ENCODE measurements at places on chromosomes 3 and 15. TPM values are rescaled to one million over a fixed set of nuclear protein-coding genes. Genes with fewer than 3 reads are reported as not detected.

- DNase-seq: no peak
These were observed 13.1 kb downstream of the RASA2 start for GRCh38 chr3:141499965-141500364.

DNA sequence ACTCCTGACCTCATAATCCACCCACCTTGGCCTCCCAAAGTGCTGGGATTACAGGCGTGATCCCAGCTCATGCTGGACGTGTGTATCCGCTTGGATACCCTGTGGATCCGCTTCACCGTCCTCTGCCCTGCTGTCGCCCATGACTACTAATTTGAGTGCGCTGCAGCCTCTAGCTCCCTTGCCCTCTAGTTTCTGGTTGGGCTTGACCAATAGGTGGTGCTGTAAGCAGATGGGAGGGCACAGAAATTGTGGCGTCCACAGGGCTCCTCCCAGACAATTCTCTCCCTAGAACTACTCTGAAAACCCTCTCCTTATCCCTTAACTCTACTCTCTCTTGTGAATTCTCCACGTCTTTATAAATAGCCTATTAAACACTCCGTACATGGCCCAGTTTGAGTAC is 36.2 kb downstream of the ZPLD1 start:
- DNase-seq: no peak

DNA sequence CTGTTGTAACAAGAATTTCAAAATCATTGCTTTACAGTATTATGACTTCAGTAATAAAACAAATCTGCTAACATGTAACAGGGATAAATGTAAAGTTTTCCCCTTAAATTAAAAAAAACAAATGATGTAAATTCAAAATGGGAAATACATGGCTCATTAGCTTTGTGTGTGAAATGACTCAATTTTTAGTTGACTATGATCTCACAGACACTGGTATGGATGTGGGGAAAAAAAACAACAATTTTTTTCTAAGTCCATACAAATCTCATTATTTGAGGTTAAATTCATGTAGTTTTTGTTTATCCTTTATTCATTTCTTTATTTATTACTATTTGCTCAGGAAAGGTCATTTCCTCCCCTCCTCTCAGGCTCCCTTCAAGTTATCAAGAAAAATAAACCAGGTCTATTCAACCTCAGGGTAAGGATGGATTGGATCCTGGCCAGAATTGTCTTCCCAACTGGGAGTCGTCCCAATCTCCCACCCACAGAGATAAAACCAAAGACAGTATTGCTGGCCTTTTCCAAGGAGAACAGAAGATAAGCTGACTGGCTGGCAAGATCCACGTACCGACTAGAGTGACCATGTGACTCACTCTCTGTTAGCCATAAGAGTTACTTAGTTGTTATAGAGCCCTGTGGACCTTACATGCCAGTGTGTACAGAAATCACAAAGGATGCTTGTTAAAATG is 373.3 kb downstream of the GAP43 start:
- DNase-seq: no peak

DNA sequence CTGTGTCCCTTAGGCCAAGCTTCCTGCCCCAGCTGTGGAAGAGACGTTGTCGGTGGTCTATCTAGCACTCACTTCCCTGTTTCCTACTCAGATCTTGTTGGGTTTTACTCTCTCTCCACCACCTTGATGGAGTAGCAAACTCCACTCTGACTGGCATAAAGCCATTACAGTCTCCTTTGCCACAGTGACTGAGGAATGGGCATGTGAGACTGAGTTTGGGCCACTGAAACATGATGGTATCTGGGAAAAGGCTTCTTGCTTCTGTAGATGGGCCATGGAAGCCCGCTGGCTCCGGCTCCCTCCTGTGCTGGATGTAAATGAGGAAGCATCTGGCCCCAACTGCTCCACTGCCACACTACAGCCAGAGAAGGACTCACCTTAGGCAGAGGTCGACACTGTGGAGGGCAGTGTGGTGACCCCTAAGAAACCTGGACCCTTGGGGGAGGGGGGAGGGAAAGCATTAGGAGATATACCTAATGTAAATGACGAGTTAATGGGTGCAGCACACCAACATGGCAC is 9.4 kb upstream of the CAMK1 start:
- DNase-seq: no peak

DNA sequence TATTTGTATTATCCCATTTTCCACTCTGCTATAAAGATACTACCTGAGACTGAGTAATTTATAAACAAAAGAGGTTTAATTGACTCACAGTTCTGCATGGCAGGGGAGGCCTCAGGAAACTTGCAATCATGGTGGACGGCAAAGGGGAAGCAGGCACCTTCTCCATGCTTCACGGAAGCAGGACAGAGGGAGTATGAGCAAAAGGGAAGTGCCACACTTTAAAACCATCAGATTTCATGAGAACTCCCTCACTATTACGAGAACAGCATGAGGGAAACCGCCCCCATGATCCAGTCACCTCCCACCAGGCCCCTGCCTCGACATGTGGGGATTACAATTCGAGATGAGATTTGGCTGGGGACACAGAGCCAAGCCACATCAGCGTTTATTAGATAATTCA is 172.8 kb downstream of the NR2F2 start:
- DNase-seq: no peak

DNA sequence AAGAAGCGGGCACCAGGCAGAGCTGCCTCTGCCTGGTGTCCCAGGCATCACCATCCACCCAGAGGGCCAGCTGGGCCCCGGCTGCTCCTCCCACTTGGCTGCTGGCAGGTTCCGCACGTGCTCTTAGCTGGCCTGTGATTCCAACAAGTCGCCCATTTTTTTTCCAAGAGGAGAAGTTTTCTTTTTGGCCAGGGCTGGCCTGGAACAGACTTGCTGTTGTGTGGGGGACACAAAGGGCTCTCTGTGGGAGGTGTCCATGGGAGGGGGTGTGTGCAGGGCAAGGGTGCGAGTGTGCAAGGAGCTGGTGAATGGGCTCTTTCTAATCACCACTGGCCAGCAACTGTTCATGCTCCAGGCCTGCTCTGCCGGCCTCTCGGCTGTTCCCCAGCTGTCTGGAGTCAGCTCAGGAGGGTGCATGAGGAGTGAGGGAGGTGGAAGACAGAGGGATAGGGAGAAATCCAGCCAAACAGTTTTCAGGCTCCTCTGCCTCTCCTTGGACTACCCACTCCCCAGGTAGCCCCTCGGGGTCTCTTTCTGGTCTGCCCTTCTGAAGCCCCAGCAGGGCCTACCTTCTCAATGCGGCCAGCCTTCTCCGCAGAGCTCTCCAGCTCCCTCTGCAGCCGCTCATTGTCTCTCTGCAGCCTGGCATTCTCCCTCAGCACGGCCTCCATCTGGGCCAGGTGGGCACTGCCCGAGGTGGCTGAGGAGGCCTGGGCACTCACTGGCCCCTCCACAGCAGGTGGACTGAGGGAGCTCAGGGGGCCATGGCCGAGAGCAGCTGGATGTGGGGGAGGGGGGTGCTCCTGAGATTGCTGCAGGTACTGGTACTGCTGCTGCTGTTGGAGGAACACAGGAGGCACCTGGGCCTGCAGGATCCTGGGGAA is 7.1 kb downstream of the AMOTL2 start:
- peak; percentile 46 for DNase-seq

DNA sequence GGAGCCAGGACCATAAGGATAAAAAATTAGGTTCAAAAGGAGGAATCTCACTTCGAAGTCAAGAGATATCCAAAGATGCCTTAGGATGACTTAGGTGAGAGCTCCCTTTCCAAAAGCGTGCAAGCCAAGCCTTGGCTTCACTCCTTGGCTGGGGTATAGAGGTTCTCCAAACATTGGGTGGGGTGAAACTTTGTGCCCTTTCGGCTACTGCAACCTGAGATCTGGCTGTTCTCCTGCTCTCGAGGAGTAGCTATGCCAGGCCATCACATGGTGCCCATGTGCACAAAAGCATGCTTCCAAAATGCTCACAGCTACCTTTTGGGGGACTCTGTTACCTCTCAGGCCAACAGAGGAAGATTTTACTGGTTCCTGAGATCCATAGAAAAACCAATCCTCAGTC is 373.8 kb downstream of the EPHB1 start:
- DNase-seq: no peak

DNA sequence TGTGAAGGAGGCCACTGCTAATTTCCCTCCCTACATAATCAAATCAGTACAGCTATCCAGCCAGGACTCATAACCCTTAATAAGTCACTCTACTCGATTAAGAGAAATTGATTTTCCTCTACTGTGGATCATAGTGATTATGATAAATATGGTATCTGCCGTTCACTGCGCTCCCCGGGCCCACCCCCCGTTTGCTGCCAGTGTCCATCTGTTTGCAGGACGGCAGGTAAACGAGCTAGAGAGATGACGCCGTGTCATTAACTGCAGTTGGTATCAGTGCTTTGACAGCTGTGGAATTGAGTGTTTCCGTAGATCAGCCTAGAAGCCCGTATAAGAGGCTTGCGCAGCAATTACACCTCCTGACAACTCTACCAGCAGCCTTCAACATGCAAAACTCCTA is 94.9 kb downstream of the ROBO2 start:
- DNase-seq: no peak

- DNase-seq: no peak
These were observed 8.4 kb upstream of the BCL2L10 start for GRCh38 chr15:52121006-52121405.

DNA sequence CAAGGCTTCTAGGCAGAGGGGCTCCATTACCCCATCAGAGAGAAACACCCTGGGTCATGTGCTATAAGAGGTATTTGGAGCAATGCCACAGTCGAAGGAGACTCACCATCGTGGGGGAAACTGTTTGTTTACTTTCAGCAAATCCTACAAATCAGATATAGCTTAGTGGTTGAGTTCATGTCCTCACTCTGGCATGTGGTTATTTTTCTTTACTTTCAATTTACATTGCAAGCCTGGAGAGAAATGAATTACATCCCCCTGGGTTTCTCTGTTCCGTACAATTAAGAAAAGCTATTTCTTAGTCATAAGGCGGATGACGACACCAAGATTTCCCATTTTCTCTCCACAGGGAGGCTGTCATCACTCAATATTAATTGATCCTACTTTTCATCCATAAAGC is 36.9 kb downstream of the RFTN1 start:
- peak; percentile 51 for DNase-seq

DNA sequence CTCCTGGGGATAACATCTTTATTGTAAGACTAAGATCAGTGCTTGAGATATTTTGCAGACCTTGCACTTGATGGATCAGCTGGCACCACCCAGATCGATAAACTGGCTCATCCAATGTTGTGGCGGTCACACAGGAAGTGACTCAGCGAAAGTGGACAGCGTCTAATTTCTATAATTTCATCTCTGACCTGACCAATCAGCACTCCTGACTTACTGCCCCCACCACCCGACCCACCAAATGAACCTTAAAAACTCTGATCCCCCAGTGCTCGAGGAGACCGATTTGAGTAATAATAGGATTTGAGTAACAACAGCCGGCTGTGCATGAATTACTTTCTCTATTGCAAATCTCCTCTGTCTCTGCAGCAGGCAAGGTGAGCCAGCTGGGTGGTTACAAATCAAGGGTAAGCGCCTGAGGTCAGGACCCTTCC is 62.7 kb upstream of the RNU6-1 start:
- DNase-seq: no peak

DNA sequence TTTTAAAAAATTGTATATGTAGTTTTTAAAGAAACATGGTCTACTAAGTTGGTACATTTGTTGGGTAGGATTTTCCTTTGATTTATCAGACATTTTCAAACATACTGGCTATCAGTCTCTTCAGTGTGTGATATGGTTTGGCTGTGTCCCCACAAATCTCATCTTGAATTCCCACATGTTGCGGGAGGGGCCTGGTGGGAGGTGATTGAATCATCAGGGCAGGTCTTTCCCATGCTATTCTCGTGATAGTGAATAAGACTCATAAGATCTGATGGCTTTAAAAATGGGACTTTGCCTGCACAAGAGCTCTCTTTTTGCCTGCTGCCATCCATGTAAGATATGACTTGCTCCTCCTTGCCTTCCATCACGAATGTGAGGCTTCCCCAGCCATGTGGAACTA is 121.9 kb downstream of the ABI3BP start:
- DNase-seq: no peak

DNA sequence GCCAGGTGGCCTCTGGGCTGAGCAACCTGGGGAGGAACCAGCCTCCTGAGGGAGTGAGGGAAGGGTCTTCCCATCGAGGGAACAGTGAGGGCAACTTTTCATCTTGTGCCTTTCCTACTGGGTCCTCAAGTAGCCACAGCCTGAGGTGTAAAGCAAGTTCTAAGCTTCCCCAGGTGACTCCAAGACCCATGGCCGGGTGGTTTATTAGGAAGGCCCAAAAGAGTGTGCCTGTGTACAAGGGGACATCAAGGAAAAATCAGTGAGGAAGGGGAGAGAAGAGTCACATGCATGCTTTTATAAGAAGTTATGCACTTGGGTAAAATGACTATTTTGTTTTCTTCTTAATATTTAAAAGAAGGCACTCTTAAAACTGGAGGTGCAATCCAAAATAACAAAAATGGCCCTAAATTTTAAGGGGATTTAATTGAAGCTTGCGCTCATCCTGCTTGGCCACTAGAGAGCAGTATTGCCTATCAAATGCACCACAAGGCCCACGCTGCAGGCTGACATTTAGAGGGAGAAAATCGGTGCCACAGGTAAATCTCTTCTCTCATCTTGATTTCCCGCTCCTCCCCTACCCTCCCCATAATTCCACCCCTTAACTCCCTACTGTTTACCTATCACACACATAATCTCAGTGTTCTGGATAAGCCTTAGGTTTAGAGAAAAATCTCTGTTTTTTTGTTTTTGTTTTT is 6.7 kb downstream of the NANOGP8 start:
- DNase-seq: peak; percentile 30

DNA sequence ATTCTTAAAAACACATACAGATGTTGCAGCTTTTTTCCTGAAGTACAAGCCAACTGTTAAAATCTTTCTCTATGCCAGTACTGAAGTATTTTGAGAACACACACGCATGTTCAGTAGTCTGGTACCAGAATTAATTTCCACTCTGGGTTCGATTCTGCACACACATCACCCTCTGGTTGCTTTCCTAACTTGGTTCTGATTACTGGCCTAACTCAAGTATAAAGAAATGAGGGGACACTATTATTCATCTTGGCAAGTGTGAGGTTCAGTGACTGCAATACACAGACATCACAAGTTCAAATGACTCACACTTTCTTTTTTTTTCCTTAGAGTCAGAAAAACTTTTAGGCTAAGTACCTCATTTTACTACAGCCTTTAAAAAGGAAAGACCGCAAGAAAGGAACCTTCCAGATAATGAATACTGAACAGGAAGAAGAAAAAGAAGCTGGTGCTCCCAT is 37.4 kb upstream of the LDHAL6B start:
- peak; percentile 57 for DNase-seq

DNA sequence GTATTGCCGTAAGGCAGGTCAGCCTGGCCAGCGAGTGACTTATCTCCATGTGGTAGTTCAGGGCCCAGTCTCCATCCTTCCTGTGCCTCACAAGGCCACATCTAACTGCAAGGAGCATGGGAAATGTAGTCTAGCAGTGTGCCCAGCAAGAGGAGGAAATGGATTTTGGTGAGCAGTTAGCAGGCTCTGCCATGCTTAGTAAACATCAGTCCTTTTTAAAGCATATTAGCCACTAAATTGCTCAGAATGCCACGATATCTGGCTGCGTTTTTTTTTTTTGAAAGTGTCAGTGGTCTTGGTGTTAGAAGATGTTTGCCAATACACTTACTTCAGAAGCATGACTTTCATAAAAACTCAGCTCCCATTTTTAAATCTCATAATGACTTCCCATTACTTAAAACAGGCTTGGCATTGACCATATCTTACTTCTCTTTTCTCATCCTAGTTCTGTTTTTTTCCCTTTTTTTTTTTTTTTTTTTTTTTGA is 470.2 kb upstream of the TPRG1 start:
- DNase-seq: no peak

Gene GPR27
- polyA plus RNA-seq: 2.4 TPM

Gene LYZL4
- polyA plus RNA-seq: not detected

Gene AGBL1
- polyA plus RNA-seq: 17.6 TPM

Gene NR2E3
- polyA plus RNA-seq: 1.9 TPM

Gene XCR1
- polyA plus RNA-seq: 0.17 TPM

Gene RPL35A
- 2,119 TPM for polyA plus RNA-seq

Gene MEX3B
- 13.1 TPM for polyA plus RNA-seq
